ENCODE measurements at places on chromosomes 11 and 22. TPM values are rescaled to one million over a fixed set of nuclear protein-coding genes. Genes with fewer than 3 reads are reported as not detected.

GRCh38 chr11:61294717-61295595 lies at the start of gene VWCE:
Gene VWCE, minus strand, starts transcription at chr11:61295316. Its CDS starts 279 bp downstream, at chr11:61295037.
- H3K36me3 ChIP-seq, result peaks cover 25% of the 10 kb centered on the region
- no peak within 1 kb of the TSS for H3K27ac ChIP-seq
- H3K4me1 ChIP-seq, result peaks cover 9% of the 10 kb centered on the region

GRCh38 chr11:114196997-114197703 lies 99.0 kb upstream of the NNMT start:
- H3K27me3 ChIP-seq, result no peaks in the 10 kb centered on the region
- peaks cover 46% of the 10 kb centered on the region for H3K4me1 ChIP-seq
- peak overlapping the region; percentile 66 for H3K4me3 ChIP-seq
- H3K27ac ChIP-seq, result peak overlapping the region; percentile 87
- no peaks in the 10 kb centered on the region for H3K36me3 ChIP-seq
- DNase-seq, result no peak

DNA sequence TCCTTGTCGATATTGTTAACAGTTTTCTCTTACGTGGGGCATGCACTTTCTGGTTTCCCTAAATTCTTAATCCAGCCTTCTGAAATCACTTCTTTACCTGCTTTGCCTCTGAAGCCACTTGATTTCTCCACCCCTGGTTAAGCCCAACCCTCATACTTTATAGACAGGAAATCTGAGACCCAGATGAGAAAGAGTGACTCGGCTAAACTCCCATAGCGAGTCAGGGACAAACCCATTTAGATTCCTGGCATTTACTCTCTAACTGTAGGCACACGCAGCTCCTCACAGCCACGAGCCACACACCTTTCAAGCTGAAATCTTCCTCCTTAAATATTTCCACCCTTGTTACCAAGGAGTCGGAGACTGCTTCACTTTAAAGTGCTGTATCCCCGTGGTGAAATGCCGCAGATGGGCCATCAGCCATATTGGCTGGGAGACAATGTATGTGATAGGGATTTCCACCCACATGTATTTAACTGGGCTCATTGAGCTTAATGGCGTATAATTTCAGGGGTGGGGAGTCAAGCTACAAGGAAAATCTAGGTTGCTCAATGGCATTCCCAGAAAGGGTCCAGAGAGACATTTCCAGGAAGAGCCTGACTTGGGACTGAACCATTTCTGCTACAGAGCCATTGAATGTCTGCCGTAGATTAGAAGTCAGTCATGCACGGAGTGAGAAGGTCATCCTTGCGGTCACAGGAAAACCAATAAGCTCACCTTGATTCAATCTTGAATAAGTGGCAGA lies 49.9 kb upstream of the GRK3 start:
- H3K4me3 ChIP-seq, result no peak overlapping the region
- H3K27ac ChIP-seq, result no peak overlapping the region
- no peaks in the 10 kb centered on the region for H3K4me1 ChIP-seq
- H3K27me3 ChIP-seq, result no peaks in the 10 kb centered on the region

Gene NCAM1
- not detected for total RNA-seq

Gene CDK2AP2
- total RNA-seq, result 68.5 TPM

Gene HBG2
- total RNA-seq, result not detected

- H3K4me3 ChIP-seq, result no peak overlapping the region
- peaks cover 13% of the 10 kb centered on the region for H3K27me3 ChIP-seq
- peaks cover 8% of the 10 kb centered on the region for H3K4me1 ChIP-seq
- H3K36me3 ChIP-seq, result no peaks in the 10 kb centered on the region
- no peak overlapping the region for H3K27ac ChIP-seq
These were observed 22.8 kb downstream of the FLRT1 start for GRCh38 chr11:64058494-64058893.

Gene KRTAP5-2
- not detected for total RNA-seq

Gene MICALL1
- 20.8 TPM for total RNA-seq

GRCh38 chr11:32779136-32779535 lies 15.3 kb downstream of the CCDC73 start:
- no peak overlapping the region for H3K27ac ChIP-seq
- H3K36me3 ChIP-seq, result no peaks in the 10 kb centered on the region
- no peaks in the 10 kb centered on the region for H3K27me3 ChIP-seq
- H3K4me3 ChIP-seq, result no peak overlapping the region

- DNase-seq, result peak; percentile 91
- H3K36me3 ChIP-seq, result peaks cover 3% of the 10 kb centered on the region
- peak overlapping the region; percentile 90 for H3K4me3 ChIP-seq
- peaks cover 41% of the 10 kb centered on the region for H3K4me1 ChIP-seq
These were observed 1.4 kb upstream of the GGA1 start for GRCh38 chr22:37607010-37607934.

Gene OTOG
- not detected for total RNA-seq

Gene OR51B5
- not detected for total RNA-seq

DNA sequence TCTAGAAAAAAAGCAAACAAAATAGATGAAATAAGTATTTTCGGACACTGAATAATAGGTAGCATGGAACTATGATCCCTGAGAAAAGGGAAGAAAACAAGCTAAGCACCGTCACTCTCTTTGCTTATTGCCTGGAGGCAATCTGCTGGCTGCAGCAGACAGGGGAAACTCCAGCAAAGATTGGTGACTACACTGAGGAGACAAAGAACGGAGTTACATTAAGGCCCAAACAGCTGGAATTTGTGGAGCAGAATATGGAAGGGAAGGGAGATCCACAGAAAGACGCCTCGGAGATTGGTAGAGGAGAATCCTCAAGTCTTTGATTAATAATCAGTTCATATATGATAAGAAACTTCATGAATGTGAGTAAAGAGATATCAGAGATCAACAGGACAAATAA lies 150.2 kb downstream of the TYR start:
- H3K4me1 ChIP-seq, result no peaks in the 10 kb centered on the region
- DNase-seq, result no peak
- H3K27me3 ChIP-seq, result no peaks in the 10 kb centered on the region
- no peak overlapping the region for H3K4me3 ChIP-seq
- no peak overlapping the region for H3K27ac ChIP-seq
